NCI-H1436 (cell line): ENCODE measurements at places on chromosomes 13 and 19.

DNA sequence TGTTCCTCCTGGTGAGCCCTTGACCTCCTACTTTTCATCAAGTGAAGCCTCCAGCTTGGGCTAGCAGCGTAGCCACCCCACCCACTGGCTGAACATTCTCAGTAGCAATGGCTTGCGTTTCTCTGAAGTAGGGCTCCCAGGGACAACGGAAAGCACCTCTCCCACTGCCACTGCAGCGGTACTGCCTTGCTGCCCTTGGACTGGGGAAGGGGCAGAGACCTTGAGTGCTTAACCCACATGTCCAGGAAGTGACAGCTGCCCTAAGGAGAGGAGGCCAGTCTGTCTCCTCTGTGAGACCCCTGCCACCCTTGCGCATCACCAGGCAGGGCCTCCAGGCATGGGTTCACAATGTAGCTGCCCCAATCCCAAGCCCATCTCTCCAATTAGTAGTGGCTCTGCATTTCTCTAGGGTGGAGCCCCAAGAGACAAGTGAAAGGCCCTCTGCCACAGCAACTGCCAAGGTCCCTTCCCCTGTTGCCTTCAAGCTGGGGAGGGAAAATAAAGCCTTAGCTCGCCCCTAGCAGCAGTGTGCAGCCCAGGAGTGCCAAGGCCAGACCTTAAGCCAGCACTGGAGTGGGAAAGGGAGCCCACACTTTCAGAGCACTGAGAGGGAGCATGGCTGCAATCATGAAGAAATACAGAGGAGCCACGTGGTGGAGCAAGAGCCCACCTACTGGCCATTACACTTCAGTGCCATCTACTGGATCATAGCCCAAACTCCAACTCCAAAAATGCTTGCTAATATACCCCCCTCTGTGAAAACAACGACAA lies 175.9 kb upstream of the TRPC4 start:
- peak; percentile 1 for DNase-seq

DNA sequence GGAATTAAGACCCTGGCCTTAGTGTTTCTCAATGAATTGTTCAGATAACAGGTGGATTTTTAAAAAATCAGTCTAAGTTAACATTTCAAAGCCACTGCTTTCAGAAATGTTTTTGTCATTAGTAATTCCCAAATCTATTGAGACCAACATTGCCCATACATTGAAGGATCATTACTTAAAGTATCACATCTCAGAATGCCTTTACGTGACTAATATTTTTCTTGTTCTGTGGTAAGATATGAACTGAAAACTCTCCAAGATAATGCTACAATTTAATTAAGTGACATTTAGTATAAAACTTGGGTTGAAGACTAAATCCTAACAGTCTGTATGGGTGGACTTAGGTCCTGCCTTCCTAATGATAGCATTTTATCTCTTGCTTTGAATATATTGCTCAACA lies 59.4 kb upstream of the POSTN start:
- DNase-seq = no peak

GRCh38 chr13:48009284-48009683 lies 8.2 kb upstream of the SUCLA2 start:
- DNase-seq = no peak

GRCh38 chr13:20988033-20988908 lies 73.1 kb downstream of the LATS2 start:
- DNase-seq = no peak

- peak; percentile 82 for DNase-seq
Observed at GRCh38 chr13:76473552-76474134, 412.6 kb downstream of the KCTD12 start.

DNA sequence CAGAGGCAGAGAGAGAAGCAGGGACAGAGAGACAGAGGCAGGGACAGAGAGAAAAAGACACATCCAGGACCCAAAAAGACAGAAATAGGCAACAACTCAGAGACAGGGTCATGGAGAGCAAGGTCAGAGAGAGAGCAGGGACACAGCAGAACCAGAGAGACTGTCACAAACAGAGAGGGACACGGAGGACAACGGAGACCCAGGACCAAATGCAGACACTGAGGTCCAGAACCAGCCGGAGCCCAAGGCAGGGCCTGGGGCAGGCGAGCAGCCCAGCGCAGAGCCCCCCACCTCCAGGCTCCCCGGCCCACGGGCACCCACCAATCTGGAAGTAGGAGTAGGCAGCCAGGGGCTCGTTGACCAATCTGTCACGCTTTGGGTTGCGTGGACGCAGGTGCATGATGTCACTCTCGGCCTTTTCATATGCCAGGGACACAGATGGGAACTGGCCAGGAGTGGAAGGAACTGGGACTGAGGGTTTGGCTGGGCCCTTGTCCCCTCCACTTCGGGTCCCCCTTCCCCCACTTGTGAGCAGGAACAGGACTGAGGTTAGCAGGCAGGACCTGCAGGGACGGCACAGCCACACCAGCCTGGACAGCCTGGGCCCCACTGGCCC lies 8.1 kb downstream of the TMEM147 start:
- no peak for DNase-seq

DNA sequence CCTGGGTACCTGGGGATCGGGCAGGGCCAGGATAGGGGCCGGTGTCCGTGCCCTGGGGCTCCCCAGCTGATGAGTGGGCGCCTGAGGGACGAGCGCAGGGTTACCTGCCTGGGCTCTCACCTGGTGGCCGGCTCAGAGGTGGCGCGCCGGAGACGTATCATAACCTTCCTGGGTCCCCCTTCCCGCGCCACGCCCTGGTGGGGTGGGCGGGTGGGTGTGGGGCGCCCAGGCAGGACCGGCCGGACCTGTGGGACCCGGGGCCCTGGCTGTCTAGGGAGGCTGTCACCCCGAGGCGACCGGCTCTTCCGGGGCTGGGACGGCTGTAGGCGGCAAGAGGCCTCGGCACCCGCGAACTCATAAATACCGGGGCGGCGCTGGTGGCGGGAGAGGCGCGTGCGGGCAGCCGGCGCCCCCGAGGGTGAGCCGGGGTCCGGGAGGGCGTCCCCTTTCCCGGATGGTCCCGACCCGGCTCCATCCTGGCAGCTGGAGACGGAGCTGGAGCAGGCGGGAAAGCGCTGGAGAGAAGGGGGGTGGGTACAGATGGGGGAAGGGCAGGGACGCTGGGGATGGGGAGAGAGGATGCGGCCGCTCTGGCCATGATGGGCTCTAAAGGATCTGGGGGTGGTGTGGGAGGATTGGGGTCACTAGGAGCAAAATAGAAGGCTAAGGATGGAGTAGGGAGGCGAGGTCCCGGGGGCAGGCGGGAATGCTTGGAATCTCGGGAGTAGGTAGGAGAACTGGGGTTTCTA lies at the start of gene ACP7:
ACP7 (plus strand) TSS at position 386 of the 749 bp plus-strand sequence. CDS start 902 bp downstream, outside the sequence.
- DNase-seq = no peak

- DNase-seq = no peak
Observed at GRCh38 chr19:36986131-36986530, 70.0 kb downstream of the ZNF568 start.

DNA sequence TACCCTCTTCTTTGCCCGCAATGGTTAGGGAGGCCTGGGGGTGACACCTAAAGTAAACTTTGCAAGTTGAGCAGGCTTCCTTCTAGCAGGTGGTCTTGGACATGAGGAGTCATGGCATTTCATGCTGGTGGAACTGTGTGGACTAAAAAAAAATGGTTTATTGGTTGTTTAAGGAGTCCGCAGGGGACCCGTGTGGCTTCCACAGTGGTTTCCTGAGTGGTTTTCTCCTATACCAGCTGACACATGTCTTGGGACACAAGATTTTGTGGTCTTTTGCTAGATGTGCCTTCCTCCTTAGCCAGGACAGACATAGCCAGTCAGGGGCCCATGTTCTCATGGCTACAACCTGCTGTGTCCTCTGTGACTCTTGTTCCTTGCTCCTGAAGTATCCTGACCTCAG lies 1.5 kb downstream of the ZNF543 start:
- no peak for DNase-seq

DNA sequence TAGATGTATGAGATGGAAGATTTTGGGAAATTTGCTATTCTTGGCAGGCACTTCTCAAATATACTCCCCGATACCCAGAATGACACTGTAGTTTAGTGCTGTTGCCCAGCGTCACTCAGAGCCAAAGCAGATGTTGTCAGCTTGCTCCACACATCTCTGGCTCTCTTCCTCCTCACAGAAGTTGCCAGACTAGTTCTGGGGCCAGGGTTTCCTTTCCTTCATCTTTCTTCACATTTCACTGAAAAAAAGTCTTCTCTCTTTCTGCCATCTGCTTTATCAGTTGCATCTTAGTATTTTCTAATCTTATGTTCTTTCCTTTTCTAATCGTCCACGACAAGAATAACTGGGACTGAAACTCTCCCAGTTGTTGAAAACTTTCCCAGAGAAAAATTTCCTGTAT lies 251.4 kb downstream of the RGCC start:
- no peak for DNase-seq

DNA sequence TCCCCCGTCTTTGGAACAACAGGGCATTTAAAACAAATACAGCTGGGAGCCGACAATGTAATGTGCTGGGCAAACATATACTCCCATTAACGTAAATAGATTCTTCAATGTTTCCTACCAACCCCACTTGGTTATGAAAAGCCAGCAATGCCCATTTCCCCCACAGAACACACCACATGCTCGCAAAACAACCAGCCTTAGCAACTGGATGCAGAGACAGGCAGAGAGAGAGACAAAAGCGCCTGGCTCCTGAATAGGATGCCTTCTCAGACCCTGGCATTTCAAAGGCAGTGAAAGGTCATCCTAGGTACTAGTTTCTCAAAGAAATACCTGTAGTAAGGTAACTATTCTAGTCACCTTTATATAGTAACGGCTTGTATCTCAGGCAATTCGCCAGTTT lies 462.9 kb downstream of the ITGBL1 start:
- DNase-seq = peak; percentile 70
